ENCODE measurements at places on chromosomes 4 and X.

DNA sequence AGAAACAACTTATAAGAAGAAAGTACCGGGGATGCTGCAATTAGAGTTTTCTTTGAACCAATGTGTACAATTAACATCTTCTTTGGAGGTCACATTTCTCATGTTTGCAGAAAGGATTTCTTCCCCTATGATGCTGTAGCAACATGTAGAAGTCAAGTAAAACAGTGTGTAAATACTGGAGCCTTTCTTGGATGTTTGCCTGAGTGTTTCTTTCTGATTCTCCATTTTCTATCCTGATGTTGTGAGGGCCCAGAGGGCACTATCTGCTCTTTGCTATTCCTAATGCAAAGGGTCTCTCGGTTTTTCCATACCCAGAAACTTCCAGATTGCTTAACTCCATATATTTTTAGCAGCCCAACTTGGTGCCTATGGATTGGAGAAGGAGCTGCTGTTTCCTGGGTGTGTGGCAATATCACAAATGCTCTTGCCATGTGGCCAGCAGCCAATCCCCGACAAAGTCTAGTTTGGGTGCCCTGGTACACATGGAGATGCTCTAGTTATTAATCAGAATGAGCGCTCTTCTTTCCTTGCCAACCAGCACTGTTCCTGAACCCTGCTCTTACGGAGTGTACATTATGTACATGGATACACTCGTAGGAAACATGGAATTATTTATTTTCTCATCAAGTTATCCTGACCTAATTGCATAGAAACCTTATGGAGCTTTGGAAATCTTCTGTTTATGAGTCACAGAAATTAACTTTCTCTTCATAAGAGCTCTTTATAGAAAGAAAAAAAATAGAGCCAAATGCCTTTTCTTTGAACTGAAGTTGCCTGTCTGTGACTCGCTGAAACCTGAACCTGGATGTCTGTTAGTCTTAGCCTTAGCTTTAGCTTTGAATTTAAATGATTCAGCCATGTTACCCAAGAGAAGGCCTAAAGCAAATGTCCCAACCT is 67.0 kb upstream of the GPC4 start:
- peak; percentile 86 for ATAC-seq

- ATAC-seq = no peak
Observed at GRCh38 chr4:19924761-19925160, 326.9 kb upstream of the SLIT2 start.

DNA sequence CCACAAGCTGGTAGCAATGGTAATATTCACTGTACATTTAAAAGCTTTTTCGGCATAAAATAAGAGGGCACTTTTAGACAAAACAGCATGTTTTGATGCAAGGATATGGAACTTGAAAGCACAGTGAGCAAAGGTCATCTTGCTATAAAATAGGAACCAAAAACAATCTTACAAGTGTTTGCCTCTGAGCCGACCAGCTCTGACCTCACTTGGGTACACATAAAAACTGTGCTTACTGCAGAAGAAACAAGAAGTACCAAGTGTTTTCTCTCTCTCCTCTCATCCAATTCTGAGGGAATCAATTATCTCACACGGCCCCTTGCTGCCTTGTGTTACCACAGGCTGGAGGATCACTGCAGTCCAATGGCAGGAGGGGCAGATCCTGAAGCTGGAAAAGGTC is 4.8 kb upstream of the IQSEC2 start:
- ATAC-seq = no peak

- no peak for ATAC-seq
Observed at GRCh38 chr4:118356731-118357130, 3.9 kb upstream of the PRSS12 start.

DNA sequence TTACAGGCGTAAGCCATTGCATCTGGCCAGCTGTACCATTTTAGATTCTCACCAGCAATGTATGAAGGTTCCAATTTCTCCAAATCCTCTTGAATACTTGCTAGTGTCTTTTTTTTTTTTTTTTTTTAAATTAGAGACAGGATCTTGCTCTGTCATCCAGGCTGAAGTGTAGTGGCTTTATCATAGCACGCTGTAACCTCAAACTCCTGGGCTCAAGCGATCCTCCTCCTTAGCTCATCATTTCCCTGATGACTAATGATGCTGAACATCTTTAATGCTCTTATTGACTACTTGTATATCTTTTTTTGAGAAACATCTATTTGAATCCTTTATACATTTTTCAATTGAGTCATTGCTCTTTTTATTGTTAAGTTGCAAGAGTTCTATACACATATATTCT is 40.3 kb downstream of the HDAC8 start:
- ATAC-seq = no peak

GRCh38 chrX:139126493-139126892 is 404.0 kb upstream of the F9 start:
- no peak for ATAC-seq

DNA sequence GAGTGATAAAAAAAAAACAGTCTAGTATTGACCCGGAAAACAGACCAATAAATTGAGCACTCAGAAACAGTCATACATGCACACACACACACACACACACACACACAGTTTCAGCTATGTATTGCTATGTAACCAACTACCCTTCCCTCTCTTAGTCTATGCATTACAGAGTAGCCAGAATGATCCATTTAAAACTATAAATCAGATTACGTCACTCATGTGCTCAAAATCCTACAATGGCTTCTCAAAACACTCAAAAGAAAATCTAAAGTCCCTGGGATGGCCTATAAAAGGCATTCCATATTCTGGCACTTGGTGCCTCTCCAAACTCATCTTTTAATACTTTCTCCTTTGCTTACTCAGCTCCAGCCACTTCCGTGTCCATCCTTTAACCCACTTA is 46.5 kb upstream of the ZIC3 start:
- ATAC-seq = no peak

DNA sequence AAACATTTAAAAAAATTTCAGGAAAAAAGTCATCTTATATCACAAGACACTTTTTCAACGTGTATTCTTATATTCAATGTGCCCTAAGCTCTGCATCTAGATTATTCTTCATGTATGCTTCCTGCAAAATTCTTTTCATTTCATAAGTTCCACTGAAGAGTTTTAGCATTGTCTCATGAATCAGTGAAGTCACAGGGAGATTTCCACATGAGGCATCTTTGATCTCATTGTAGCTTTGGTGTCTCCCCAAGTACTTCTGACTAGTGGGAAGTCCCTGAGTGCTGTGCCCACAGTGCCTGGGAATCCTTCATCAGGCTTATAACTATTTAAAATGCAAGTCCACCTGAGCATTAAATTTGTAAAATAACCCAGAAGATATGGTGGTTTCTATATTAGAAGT is 123.8 kb downstream of the MAD2L1 start:
- ATAC-seq = no peak

GRCh38 chrX:105945266-105945665 is 93.3 kb downstream of the SERPINA7 start:
- ATAC-seq = no peak

DNA sequence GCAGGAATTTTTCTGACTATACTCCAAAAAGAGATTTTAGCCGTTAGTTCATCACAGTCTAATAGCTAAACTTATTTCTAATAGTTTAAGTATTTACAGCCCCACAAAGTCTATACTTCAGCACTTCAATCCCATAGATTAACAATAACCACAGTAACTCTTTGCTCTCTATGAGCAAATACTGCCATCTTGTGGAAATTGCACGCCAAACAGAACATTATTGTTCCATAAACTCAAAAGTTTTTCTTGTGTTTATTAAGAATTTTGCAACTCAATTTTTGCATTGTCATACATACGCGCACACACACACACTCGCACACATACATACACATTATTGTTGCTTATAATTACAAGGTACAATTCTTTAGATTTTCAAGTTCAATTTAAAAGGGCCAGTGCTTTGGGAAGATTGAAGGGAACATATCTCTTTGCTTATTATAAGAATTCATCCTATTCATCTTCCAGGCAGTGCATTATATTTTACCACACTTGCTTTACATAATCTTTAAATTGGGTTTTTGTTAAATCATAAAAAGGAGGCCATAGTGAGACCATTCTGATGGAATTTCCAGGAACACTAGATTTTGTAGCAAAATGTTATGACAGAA is 63.8 kb upstream of the ATOH1 start:
- ATAC-seq = no peak

DNA sequence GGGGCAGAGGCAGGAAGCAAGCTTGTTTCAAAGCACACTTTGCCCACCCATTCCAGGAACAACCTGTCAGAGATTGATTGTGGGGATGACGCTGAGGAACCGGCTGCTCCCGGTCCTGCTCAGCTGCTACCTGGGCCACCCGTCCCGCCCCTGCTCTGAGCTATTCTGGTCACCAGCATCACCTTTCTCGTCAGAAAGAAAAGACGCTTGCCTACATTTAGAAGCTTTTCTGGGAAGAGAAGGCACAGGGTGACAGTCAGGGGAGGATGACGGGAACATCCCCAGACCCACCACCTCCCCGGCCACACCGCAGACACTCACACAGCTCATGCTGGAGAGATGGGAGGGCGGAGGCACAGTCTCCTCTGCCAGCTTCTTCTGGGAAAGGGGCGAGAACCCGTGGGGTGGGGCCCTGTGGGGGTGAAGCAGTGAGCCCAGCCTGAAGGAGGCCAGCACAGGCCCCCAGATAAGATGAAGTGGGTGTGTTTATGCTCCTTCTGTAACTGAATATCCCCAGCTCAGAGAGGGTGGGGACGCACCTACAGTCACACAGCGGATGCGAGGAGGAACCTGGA is 81.8 kb downstream of the CPZ start:
- no peak for ATAC-seq

- no peak for ATAC-seq
Observed at GRCh38 chr4:179097741-179098140, 1655.5 kb upstream of the AGA start.

DNA sequence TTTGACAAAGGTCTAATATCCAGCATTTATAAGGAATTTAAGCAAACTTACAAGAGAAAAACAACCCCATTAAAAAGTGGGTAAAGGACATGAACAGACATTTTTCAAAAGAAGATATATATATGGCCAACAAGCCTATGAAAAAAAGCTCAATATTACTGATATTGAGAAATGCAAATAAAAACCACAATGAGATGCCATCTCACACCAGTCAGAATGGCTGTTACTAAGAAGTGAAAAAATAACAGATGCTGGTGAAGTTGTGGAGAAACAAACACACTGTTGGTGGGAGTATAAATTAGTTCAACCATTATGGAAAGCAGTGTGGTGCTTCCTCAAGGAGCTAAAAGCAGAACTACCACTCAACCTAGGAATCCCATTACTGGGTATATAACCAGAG is 91.6 kb upstream of the EFHC2 start:
- no peak for ATAC-seq

DNA sequence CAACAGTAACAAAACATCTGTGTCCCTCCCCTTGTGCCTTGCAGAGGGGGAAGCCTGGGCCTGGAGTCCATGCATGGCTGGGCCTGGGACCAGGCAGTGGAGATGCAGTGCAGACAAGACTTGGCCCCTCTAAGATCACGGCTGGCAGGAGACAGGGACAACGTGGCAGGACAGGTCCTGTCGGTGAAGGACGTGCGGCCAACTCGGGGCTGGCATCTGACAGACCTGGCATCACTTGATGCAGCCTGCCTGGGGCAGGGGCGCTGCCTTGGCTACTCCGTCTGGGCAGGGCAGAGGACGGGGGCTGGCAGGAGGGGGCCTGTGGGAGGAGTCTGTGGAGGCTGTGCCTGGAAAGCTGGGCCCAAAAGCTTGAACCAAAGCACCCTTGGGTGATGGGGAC is 112.1 kb downstream of the CPZ start:
- no peak for ATAC-seq

DNA sequence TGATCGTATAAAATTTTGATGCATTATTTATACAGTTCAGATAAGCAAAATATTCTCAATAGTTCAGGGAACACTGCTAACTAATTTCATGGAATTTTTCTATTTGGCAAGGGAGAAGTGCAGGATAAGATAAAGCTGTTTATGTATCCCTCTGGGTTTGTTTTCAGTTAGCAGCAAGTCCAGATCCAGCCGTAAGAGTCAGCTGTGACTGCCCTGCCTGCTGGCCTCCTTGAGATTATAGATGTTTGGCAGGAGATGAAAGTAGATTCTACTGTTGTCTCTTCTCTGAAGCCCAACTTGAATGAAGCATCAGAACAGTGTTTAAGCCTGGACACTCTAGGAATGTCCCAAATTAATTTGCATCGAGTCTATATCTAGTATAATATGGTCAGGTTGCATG is 29.5 kb downstream of the ANTXR2 start:
- peak; percentile 29 for ATAC-seq

DNA sequence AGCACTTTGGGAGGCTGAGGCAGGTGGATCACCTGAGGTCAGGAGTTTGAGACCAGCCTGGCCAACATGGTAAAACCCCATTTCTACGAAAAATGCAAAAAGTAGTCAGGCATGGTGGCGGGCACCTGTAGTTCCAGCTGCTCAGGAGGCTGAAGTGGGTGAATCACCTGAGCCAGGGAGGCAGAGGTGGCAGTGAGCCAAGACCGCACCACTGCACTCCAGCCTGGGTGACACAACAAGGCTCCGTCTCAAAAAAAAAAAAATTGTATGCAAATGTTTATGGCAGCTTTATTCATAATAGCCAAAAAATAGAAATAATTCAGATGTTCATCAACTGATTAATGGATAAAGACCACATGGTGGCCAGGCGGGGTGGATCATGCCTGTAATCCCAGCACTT is 9.8 kb upstream of the NOCT start:
- no peak for ATAC-seq

- ATAC-seq = no peak
Observed at GRCh38 chr4:71882113-71882841, 98.4 kb upstream of the GC start.

GRCh38 chr4:6116696-6117285 is 83.6 kb downstream of the JAKMIP1 start:
- ATAC-seq = no peak

- ATAC-seq = no peak
Observed at GRCh38 chr4:184641451-184641850, 7.8 kb downstream of the CASP3 start.

GRCh38 chr4:174397366-174398155 is 113.8 kb downstream of the CEP44 start:
- no peak for ATAC-seq

DNA sequence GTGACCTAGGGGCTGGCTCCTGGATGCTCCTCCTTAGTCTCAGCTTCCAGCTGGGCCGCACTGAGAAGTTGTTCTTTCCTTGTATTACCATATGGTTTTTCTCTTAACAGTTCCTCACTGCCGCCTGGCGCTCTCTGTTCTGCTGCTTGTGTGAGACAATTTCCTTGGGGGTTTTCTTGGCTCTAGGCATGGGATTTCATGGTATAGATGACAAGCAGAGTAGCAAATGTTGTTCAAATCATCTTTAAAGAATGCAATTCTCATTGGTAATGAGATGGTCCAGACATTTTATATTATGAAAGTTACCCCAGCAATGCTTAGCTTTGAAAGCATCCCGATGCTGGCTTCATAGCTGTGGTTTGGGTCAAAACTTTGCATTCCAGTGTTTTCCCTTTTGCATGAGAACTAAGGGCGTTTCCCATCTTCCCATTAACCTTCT is 37.6 kb downstream of the SEPTIN11 start:
- ATAC-seq = no peak

GRCh38 chr4:141246243-141246642 is 25.5 kb downstream of the ZNF330 start:
- no peak for ATAC-seq

- ATAC-seq = no peak
Observed at GRCh38 chr4:37685161-37685822, 884 bp downstream of the RELL1 start.

Data from gastroesophageal sphincter (tissue), 4 donors.